ENCODE measurements at places on chromosomes 16 and 17.

DNA sequence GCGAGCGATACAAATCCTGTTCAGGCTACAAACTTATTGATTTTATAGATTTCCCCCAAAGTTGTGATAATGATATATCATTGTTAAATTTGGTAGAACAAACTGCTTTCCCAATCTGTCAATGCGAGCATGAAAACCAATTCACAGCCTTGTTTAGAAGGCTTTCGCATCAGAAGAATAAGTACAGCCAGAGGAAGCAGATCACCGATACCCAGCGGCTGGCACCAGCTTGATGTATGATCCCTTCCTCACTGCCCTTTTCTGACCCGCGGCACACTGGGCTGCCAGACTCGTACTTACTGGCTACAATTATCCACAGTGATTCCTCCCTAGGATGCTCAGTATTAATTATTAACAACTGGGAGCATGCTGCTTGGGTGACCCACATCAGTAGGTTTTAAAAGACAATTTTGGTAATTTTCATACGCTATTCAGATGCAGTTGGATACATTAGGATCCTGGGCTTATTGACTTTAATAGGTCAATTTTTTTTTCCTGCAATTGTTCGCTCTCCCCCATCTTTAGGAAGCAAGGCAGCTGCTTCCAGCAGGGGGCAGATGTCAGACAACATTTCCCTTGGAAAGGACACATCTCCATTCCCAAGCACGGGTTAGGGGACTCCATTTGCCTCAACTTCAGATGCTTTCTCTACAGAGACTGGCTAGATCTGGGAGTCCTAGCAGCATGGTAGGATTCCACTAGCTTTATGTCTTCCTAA lies 582.7 kb upstream of the PSMD7 start:
- DNase-seq = no peak

DNA sequence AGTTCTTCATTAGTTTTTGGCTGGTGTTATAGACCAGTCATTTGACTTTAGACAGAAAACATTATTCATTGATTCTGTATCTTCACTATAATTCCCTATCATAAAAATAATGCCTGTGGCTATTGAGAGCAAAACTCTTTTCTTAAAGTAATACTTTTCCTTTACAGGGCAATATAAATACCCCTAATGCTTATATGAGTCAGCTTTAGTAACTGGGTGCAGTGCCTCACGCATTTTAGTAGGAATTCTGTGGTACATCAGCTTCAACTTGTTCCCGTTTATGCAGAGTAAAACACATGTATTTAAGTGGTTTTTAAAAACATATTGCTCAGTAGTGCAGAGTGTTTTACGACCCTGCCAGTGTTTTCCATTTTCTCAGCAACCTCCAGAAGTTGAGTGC lies 68.1 kb downstream of the SEC14L1 start:
- no peak for DNase-seq

DNA sequence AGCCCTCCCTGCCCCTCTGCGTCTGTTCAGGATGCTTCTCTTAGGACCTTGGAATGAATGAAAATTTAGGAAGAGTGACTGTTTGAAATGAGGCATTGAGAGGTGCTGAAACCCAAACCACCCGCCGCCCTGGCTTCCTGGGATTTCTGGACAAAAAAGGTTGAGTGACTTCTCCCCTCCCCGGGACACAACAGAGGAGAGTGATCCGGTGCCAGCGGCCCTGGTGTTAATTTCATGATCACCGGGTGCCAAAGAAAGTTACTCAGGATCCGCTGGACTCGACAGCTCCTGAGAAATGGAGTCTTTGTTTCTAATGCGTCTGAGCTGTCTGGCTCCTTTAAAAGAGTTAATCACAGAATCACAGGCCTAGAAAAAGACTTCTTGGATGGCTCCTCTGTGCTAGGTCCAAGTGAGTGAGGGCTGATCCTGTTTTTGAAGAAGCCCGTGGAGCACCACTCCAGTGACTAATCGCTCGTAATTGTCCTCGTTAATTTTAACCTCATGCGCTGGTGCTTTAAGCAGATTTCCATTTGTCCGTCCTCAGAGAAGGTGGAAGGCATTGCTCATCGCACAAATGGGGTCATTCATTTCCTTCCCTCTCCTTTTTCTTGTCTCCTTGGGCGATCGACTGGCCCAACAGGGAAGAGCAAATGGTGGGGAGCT lies 144.4 kb upstream of the ZFHX3 start:
- no peak for DNase-seq

DNA sequence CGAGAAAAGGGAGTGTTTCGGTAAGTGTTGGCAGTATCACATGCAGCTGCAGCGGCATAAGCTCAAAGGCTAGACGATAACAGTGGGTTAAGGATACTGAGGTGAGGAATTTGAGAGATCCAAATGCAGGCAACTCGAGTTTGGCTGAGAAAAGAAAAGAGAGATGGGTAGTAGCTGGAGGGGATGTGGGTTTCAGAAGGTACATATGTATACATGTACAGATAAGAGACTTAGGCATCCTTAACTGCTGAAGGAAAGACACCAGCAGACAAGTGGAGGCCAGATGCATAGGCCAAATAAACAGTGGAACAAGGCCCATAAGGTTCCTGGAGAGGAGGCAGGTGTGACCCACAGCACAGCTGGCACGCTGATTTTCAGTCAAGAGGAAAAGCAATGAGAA lies 86.6 kb upstream of the NETO2 start:
- DNase-seq = no peak

DNA sequence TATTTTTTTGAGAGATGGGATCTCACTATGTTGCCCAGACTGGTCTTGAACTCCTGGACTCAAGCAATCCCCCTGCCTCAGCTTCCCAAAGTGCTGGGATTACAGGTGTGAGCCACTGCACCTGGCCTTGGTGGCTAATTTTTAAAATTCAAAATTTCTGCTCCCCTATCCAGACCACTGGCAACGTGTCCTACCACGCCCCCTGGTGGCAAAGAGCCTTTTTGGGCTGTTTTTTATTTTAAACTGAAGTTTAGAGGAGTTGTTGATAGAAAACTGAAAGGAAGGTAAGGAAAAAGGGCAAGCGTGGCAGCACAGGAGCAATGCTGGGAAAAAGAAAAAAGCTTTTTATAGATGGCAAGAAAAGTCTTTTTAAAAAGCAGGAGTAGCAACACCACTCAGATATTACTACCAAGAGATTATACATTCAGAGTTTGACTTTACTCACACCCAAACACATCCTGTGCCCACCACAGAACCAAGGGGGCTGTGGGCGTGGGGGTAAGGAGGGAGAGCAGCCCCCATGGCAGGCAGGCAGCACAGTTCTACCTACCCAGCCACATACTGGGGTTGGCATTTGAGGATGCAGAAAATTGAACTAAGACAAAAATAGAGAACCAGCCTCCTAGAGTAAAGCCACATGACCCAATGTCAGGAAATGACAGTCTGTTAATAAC lies 4.2 kb upstream of the MXRA7 start:
- DNase-seq = peak; percentile 78

DNA sequence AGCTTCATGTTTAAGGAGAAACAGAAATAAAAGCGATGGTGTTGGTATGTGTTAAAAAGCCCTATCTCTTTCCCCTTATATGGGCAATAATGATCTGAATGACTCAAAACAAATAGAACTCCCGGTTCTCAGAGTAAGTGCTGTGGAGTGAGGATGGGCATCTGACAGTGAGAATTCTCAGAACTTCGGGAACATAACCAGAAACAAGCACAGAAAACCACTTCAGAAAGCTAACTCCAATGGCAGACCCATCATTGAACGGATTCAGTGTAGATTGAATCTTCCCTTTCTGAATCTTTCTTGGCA lies 67.2 kb downstream of the CDH8 start:
- DNase-seq = no peak

- no peak for DNase-seq
These were observed at the start of gene ELMO3 for GRCh38 chr16:67199011-67199807. Gene ELMO3, plus strand, starts transcription at chr16:67199131. Its CDS starts 196 bp downstream, at chr16:67199327.

GRCh38 chr17:58329810-58330537 lies 1.4 kb upstream of the TSPOAP1 start:
- DNase-seq = peak; percentile 59

DNA sequence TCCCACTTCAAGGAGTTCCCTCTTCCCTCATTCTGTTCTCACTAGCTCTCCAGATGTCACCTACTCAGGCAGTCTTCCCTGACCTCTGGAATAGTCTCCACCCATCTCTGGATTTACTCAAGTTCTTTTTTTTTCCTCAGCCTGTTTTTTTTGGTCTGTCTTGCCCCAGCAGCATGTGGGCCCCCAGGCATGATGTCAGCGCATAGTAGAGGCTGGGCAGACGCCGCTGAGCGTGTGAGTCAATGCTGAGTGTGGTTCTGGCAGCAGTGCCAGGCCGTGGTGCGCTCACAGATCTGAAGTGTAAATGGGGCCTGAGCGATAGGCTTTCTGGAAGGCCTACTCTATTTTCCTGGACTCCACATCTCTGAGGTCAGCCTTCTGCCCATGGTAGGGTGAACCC lies 2.7 kb upstream of the KCNJ18 start:
- DNase-seq = no peak

GRCh38 chr17:72711521-72712310 lies 380.8 kb downstream of the SLC39A11 start:
- DNase-seq = no peak

DNA sequence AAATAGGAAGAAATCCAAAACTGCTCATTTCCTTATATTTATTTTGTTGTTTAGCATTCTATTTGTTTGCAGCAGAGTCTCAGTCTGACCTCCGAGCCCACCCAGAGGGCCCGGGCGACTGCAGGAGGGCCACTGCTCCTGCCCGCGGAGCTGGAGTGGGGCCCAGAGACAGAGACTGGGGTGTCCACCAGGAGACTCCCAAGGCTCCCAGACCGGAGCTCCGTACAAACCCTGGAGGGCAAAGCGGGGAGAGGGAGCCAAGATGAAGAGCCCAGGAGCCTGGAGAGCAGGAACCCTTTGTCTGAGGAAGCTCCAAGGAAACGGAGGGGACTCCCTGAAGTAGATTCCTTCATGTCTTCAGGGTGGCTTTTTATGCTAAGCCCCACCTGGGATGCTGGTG lies 57.9 kb downstream of the AXIN2 start:
- DNase-seq = no peak

DNA sequence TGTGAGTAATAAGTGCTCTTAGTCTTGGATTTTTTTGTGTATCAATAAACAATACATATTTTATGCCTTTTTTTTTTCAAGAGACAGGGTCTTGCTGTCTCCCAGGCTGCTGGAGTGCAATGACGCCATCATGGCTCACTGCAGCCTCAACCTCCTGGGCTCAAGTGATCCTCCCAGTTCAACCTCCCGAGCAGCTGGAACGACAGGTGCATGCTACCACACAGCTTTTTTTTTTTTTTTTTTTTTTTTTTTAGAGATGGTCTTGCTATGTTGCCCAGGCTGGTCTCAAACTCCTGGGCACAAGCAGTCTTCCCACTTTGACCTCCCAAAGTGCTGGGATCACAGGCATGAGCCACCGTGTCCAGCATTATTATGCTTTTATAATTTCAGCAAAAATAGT lies 13.0 kb downstream of the ACSF2 start:
- no peak for DNase-seq

DNA sequence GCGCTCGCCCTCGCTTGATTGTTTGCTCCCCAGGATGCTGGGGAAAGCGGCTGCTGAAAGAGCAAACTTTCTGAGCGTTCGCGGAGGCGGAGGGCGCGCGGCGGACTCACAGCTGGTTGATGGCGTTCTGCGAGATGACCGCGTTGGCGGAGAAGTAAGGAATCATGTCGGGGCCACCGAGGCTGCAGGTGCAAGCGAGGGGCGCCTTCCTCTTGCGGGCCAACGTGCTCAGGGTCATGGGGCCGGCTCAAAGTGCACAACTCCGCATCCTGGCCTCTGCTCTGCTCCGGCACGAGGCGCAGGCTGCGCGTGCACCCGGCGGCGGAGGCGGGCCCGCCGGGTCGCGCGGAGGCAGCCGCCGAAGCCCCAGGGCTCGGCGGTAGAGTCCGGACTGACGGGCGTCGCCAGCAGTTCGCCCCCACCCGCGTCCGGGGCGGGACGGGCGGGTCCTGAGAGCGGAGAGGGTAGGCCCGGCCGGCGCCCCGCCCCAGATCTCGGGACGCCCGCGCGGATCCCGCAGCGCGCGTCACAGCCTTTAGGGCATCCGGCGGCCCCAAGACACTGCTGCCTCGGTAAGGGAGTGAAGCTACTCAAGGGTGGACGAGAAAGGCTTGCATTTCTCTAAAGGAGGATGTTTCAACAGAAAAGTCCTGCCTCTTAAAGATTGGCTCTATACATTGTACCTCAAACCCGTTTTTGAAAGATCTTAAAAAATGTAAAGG lies 138.5 kb upstream of the CORO6 start:
- DNase-seq = peak; percentile 86

DNA sequence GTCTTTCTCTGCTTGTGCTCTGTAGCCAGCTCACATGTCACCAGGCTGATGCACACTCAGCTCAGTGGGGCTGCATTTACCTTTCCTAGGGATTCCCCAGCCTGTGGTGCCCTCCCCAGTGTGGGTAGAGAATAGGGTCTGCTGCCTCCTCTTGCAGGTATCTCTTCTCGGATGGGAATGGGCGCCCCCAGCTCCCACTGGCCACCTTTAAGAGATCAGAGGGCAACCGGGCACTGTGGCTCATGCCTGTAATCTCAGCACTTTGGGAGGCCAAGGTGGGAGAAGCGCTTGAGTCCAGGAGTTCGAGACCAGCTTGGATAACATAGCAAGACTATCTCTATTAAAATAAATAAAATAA lies 3.3 kb downstream of the XYLT2 start:
- no peak for DNase-seq

DNA sequence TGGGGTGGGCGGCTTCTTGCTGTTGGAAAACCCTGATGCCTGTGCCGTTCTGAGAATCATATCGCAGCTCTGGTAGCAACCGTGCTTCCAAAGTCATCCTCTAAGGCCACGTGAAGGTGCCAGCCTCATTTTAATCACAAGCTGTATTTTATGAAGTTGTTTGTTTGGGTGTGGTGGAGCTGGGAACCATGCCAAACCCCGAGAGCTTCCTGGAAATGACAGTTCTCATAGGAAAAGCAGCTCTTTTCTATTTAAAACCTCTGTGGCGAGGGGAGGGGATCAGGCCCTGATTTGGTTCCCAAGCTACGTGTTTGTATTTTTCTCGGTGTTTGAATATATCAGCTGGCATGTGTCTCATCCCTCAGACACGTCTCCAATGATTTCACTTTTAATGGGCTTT lies 21.7 kb downstream of the KNOP1 start:
- DNase-seq = peak; percentile 89

DNA sequence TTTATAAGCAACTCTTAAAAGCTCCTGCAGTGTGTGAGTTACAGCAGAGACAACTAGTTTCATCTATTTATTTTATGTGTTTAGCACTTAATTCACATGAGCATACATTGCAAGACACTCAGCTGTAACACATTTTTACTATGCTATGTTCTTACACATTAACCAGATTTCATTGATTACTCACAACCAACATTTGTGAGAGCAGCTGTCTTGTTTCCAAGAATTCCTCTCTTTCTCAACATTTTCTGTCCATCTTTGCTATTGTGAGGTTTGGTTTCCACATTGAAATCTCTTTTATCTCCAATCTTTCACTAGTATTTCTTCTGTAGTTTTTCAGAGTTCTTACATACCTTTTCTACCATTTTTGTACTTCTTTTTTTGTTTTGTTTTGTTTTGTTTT lies 51.2 kb downstream of the COPRS start:
- no peak for DNase-seq

GRCh38 chr16:53369921-53370320 lies 64.3 kb upstream of the RBL2 start:
- no peak for DNase-seq
